ENCODE measurements at places on chromosomes 7 and 10. TPM values are rescaled to one million over a fixed set of nuclear protein-coding genes. Genes with fewer than 3 reads are reported as not detected.

Gene GNGT1
- not detected for total RNA-seq

Gene SUN1
- total RNA-seq, result 158 TPM

Gene PRTFDC1
- 6.6 TPM for total RNA-seq

Gene SH3PXD2A
- total RNA-seq, result 48.5 TPM

Gene VAX1
- not detected for total RNA-seq

Gene COL13A1
- total RNA-seq, result 0.70 TPM

Gene DRGX
- not detected for total RNA-seq

Gene CYP3A7
- 0.34 TPM for total RNA-seq

Gene SCIN
- 95.5 TPM for total RNA-seq

Gene CACNA2D1
- 10.9 TPM for total RNA-seq

Gene IFIT1B
- not detected for total RNA-seq

Gene NFE2L3
- total RNA-seq, result 8.8 TPM

Gene GSTO2
- 13.7 TPM for total RNA-seq

Gene GBX1
- total RNA-seq, result not detected
